Posterior vena cava (tissue), 2 donors: ENCODE measurements at places on chromosomes 16 and 17. TPM values are rescaled to one million over a fixed set of nuclear protein-coding genes. Genes with fewer than 3 reads are reported as not detected.

Gene KRTAP4-4
- not detected for total RNA-seq

Gene CXCL16
- total RNA-seq: 14.8 TPM

Gene GRAP
- total RNA-seq: 6.8 TPM

Gene SYCE1L
- total RNA-seq: 6.1 TPM

Gene MYH8
- total RNA-seq: not detected

Gene RAB26
- 0.28 TPM for total RNA-seq

Gene PRR35
- total RNA-seq: not detected

Gene KIF19
- total RNA-seq: 2.3 TPM

Gene MMP2
- total RNA-seq: 539 TPM

Gene PCYT2
- 14.9 TPM for total RNA-seq

Gene PRAC2
- total RNA-seq: not detected

Gene TMEM219
- total RNA-seq: 58.4 TPM

Gene SP6
- 0.19 TPM for total RNA-seq

Gene SLC25A10
- 2.3 TPM for total RNA-seq

Gene STH
- total RNA-seq: not detected

Gene PCGF2
- total RNA-seq: 53.9 TPM

Gene CCL1
- not detected for total RNA-seq

Gene CD300E
- 3.3 TPM for total RNA-seq

Gene BRIP1
- total RNA-seq: 0.43 TPM

Gene ABCA10
- 11.2 TPM for total RNA-seq

Gene HOXB3
- total RNA-seq: 23.6 TPM

Gene KCNAB3
- 2.2 TPM for total RNA-seq

Gene KRT14
- 1.3 TPM for total RNA-seq

Gene TPSAB1
- 48.3 TPM for total RNA-seq

Gene SNN
- 19.7 TPM for total RNA-seq

Gene ARHGAP23
- total RNA-seq: 72.9 TPM

Gene OTOP3
- total RNA-seq: not detected

Gene RPL13
- total RNA-seq: 1,459 TPM

Gene OR3A2
- total RNA-seq: not detected
